ENCODE measurements at places on chromosomes 11 and 22. TPM values are rescaled to one million over a fixed set of nuclear protein-coding genes. Genes with fewer than 3 reads are reported as not detected.
A peak's percentile ranks its signal among the peaks of the same experiment; 100 is the strongest.

DNA sequence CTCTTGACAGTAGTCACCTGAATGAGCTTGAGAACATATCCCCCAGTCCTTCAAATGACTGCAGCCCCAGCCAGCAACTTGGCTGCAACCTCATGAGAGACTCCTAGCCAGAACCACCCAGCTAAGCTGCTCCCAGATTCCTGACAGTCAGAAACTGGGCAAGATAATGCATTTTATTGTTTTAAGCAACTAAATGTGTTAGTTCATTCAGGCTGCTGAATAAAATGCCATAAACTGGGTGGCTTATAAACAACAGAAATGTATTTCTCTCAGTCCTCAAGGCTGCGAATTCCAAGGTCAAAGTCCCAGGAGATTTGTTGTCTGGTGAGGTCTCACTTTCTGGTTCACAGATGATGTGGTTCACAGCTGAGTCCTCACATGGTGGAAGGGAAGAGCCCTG lies 5.8 kb upstream of the PAMR1 start:
- no peak for DNase-seq

DNA sequence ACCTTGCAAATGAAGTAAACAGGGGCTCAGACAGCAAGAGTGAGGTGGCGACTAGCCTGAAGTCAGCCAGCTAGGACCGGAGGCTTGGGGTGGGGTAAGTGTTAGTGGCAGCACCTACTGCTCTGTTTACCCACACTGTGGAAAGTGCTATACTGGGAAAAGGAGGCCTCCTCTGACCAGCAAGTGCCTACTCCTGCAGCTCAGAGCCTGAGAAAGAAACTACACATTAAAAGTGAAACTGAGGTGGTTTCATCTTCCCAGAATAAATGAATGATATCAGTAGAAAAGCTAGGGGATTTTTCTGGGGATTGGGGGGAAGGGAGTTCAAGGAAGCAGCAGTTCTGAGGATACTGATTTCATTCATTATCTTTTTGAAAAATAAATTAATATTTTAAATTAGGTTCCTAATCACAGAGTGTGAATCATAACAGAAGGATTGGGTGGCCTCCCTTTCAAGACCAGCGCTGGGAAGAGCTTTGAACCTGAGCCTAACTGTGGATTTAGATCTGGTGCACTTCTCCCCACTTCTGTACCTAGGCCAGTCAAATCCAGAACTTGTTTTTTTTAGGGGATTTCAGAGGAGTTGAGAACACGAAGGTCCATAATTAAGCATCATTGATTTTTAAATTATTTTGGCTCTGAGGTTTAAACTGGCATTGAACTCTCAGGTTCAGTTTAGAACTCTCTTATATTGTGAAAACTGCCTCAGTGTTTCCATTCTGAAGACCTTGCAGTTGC lies 48.1 kb upstream of the GRAMD1B start:
- peak; percentile 83 for DNase-seq

- DNase-seq, result no peak
Measured at GRCh38 chr22:43342347-43343261, 568 bp downstream of the SCUBE1 start.

- DNase-seq, result no peak
Measured at GRCh38 chr22:35066768-35067167, 810 bp downstream of the ISX start.

- DNase-seq, result no peak
Measured at GRCh38 chr11:114400915-114401223, 403 bp downstream of the RBM7 start.

- no peak for DNase-seq
Measured at GRCh38 chr22:22519591-22519990, 479 bp downstream of the ZNF280A start.

GRCh38 chr11:27011560-27012233 lies 17.8 kb downstream of the FIBIN start:
- DNase-seq, result no peak

DNA sequence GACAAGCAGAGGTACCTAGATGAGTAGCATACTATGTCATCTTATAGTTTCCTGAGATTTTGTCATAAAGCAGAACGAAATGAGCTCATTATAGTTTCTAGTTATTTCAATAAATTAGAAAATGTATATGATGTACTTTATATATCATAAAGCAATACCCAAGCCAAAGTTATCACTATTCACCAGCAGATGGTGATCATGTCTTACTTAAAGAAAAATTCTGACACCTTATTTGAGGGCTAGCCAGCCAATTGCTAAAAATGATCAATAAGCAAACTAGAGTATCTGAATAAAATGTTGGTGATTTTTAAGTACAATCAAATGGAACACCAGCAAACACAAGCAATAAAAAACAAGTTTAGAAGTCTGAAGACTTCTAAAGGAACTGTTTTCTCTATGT lies 44.1 kb downstream of the RSF1 start:
- DNase-seq, result no peak

DNA sequence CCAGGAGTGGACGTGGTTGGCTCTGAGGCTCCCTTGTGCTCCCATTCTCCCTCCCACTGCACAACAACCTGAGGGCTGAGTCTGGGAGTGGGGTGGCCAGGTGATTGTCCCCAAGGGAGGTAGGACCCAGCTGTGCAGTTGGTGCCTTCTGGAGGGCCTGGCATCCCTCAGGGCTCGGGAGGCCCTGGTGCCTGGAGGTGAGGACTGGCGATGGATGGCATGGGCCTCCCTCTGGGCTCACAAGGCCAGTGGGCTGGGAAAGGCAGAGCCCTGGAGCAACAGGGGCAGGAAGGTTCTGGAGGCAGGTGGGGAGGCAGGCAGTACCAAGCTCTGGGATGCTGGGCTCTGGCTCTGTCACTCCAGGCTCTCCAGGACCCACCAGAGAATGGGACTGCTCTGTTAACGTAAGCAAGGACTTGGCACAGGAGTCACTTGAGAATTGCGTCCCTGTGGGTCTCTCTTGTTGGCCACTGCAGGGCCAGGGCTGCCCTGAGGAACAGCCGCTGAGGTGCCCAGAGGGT lies 114.2 kb downstream of the KCNQ1OT1 start:
- DNase-seq, result peak; percentile 7

GRCh38 chr11:113859665-113860064 lies 15.7 kb downstream of the USP28 start:
- no peak for DNase-seq

LRRC56 gene
- total RNA-seq, result 1.6 TPM

SCGB1C1 gene
- not detected for total RNA-seq

PLEKHB1 gene
- total RNA-seq, result 13.2 TPM

DYNC2H1 gene
- total RNA-seq, result 1.4 TPM

OR51E2 gene
- total RNA-seq, result not detected

CHRDL2 gene
- not detected for total RNA-seq

BUD13 gene
- 30.3 TPM for total RNA-seq

TESMIN gene
- total RNA-seq, result 6.6 TPM

GSTT4 gene
- not detected for total RNA-seq
